Stimulated activated CD8-positive, alpha-beta memory T cell treated with anti-CD3 and anti-CD28 coated beads, Interleukin-15, amount 100 ng/mL, for 24 hours (primary cell): ENCODE measurements at places on chromosomes 7 and 10.

DNA sequence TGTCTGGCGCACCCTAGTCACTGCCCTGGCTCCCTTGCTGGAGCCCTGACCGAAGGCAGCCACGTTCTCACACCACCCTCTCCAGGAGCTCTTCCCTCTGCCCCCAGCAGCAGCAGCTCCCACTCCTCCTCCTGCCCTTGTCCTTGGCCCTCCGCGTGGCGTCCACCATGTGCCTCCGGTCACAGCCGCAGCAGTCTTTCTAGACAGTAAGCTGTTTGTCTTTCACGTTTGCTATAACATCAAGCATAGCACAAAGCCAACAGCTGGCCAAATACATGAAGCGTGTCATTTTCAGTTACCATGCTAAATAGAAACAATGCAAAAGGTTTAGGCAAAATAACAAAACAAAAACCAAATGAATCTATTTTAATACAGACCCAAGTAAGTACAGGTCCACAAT, 3.3 kb downstream of the PITRM1 start:
- no peak for DNase-seq

DNA sequence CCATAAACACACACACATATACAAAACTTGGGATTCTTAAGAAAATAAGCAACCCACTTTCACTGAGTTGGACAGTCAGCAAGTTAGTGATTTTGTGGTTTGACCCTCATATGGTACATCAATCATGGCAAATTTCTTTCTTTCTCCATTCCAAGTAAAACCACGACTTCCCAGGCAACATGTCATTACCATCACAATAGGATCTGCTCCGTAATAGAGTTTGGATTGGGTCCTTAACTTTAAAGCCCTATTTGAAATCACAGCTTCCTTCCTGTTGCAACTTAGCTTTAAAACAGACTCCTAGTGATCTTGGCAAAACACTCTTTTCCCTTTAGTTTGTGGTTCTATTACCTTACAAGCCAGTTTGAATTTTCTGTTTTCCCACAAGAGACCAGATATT, 483.6 kb downstream of the INHBA start:
- DNase-seq = no peak

DNA sequence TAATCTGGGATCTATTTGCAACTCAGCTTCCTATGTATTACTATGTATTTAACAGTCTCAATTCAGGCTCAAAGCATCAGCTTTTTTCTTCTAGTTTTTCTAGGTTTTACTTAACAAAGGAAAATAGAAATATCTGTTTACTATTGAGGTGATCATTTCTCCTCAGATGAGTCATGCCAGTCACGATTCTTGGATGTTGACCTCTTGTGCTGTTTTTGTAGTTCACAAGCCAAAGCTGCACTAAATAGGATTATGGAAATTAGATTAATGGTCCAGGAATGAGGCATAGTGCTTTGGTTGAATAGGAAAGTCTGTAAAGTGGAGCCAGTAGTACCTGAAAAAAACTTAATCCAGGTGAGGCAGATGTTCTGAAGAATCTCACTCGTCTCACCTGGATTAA, 198.3 kb upstream of the KAT6B start:
- no peak for DNase-seq

- DNase-seq = no peak
Observed at GRCh38 chr10:49141541-49142332, 7.9 kb upstream of the FAM170B start.

GRCh38 chr7:9204571-9204970, 771.2 kb downstream of the NXPH1 start:
- DNase-seq = no peak

GRCh38 chr10:95122736-95123135, 53.4 kb upstream of the CYP2C8 start:
- DNase-seq = no peak

DNA sequence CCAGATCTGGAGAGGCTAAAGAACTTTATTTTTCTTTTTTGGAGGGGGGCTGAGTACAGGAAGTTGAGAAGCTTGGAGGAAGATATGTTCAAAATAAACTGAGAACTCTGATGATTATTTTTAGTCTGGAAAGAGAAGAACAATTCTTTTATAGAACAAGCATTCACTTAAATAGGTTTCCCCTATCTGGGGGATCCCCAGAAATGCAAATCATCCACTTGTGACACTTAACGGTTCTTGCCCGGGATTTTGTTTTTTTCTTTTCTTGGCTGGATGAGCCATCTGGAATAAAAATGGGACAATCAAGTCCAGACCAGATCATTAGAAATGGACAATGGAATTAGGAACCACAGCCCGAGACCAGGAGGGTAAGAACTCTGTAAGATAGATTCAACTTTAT, 95.9 kb upstream of the EGR2 start:
- no peak for DNase-seq

DNA sequence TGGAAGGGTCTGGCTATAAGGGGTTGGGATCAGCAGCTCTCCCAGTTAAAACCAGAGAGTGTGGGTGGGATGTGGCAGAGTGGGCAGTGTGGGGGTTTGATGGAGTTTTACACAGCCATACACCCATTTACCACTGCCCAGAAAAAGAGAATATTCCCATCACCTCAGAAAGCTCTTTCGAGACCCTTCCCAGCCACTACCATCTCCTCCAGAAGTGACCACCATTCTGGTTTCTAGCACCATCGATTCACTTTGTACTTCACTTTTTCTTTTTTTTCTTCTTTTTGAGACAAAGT, 15.5 kb downstream of the BAG3 start:
- DNase-seq = no peak

GRCh38 chr7:112939574-112940313, 146.9 kb downstream of the GPR85 start:
- peak; percentile 97 for DNase-seq

DNA sequence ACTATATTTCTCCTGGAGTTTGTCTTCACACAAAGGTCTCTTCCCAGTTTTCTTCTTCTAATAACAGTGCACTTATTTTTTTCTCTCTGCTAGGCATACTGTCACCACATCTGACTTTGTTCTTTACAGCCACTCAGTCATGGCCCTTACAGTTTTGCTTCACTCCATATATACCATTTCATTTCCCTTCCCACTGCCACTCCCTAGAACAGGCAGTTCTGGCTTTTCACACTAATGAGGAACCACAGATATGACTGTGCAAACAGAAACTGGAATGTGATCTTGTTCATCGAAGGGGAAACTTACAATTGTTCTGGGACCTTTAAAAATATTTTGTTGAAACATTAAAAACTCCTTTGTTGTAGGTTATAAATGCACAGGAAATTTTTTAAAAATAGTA, 67.3 kb downstream of the EPDR1 start:
- no peak for DNase-seq

DNA sequence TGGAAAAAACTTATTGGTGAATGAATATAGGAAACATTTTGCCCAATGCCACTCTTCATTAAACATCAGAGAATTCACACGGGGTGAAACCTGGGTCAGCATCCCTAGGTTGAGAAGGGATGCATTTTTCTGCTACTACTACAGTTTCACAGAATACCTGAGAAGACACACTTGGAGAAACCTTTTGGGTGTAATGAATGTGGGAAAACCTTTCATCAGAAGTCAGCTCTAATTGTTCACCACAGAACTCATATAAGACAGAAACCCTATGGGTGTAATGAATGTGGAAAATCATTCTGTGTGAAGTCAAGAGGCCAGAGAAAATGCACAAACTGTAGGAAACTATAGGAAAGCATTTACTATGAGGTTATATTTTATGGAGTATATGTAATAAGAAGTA, 24.9 kb downstream of the ZNF37A start:
- DNase-seq = no peak

GRCh38 chr7:47103498-47104205, 478.3 kb downstream of the TNS3 start:
- no peak for DNase-seq

DNA sequence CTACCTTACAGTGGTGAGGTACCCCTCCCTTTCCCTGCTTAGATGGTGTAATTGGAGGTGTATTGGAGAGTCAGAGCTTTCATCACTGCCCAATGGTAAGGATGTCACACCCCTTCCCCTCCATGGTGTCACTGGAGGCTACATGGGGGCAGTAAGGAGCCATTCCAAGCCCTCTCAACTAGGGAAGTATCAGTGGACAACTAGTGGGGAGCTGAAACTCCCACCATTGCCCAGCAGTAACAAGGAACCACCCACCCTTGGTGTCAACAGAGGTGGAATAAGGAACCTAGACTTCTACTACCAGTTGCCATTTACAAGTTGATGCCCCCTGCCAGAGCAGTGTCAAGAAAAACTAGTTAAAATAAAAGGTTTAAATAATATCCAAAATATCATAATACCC, 2.8 kb upstream of the HIBADH start:
- DNase-seq = no peak

GRCh38 chr7:117140921-117141320, 181.9 kb downstream of the WNT2 start:
- no peak for DNase-seq

- DNase-seq = no peak
Observed at GRCh38 chr7:12685550-12685949, 1.9 kb upstream of the ARL4A start.

- DNase-seq = no peak
Observed at GRCh38 chr7:157046681-157047080, 36.2 kb upstream of the MNX1 start.

DNA sequence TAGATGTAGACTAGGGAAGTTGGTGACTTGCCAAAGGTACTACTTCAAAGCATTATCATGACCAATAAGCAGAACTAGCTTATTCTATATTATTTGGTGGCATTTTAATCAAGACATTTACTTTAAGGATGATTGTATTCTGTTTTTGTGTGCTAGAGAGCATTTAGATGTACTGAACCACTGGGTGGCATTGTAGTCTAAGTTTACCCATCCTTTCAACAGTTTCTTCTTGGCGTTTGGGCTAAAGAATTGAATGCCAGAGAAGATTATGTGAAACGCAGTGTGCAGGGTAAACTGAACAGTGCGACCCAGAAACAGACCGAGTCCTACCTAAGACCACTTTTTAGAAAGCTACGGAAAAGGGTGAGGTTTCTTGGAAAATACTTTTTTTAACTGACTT, 26.8 kb downstream of the PRPF18 start:
- DNase-seq = no peak

GRCh38 chr10:13390604-13391522, 42.8 kb upstream of the SEPHS1 start:
- DNase-seq = no peak

DNA sequence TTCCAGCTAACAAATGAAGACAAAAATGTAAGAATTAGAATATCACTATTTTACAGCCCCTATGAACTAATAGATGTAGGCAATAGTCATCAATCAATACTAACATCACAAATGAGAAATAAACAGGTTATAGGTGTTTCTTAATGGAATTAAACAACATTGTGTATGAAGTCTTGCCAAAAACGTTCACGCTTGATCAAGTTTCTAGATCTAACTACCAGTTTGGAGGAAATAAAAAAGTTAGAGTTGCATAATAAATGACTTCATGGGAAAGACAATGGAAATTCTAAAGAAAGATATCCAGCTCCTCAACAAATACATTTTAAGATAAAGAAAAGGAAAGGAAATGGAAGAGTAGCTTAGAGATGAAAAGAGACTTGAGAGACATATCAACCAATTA, 19.7 kb downstream of the TAC1 start:
- DNase-seq = no peak

GRCh38 chr10:105949721-105950120, 1214.8 kb downstream of the SORCS1 start:
- DNase-seq = no peak

DNA sequence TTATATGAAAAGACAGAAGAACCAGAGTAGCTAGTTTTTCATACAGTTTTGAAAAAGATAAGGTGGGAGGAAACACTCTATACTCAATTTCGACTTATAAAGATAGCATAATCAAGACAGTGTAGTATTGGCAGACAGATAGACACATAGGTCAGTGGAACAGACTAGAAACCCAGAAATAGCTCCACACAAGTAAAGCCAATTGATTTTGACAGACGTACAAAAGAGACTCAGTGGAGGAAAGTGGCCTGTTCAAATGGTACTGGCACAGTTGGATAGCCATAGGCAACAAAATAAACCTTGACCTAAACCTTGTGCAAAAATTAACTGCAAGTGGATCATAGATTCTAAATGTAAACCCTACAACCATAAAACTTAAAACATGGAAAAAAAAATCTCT, 46.8 kb downstream of the MAPK8 start:
- no peak for DNase-seq

DNA sequence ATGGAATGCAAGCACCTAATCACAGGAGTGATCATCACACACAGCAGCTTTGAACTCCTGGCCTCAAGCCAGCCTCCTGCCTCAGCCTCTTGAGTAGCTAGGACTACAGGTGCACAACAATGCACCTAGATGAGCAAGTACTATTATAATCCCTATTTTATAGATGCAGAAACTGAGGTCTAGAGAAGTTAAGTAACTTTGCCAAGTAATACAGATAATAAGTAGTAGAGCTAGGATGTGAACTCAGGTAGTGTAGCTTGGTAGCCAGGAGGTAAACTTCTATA, 33.7 kb downstream of the DNAJC12 start:
- DNase-seq = no peak

GRCh38 chr7:100466653-100467605, 2.9 kb upstream of the SPACDR start:
- no peak for DNase-seq

DNA sequence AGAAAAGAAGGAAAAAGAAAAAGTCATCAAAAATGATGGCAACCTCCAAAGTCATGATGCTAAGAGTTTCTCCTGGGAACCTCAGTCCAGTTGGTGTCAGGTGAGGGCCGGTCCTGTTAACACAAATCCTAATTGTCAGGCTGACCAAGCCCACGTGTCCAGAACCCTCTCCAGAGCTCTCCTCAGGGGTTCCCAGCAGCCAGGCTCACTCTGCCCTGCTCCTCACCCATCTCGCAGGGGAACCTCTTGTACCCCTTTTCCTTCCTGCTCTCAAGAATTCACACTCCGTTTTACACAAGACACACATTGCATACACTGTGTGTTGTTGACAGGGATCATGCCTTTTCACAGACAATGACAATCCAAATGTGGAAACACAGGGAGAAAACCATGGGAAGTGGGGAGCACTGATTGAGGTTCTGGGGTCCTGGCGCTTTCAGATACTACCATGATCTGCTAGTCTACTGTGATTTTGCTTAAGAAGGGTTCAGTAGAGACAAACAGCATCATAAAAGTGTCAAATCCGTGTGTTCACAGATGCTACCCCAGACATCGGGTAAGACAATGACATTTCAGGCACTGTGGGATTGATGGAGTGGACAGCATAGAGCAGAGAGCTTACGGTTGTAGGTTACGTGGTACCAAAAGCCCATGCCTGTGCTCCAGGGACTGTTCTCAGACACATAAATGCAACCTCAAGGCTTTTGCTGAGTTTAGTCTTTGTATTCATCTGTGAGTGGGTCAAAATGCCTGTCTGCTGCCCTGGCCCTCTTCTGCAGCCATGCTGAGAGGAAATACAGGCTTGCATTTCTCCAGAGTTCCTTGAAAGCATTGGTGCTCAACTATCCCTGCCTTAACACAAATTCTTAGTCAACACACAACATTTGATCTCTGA, 16.0 kb downstream of the IL2RA start:
- DNase-seq = no peak

GRCh38 chr7:43679210-43680068, 49.9 kb downstream of the COA1 start:
- no peak for DNase-seq

- no peak for DNase-seq
Observed at GRCh38 chr7:96241855-96242254, 80.0 kb downstream of the SLC25A13 start.
